Natural killer cell (primary cell): ENCODE measurements at places on chromosomes 6 and 20. TPM values are rescaled to one million over a fixed set of nuclear protein-coding genes. Genes with fewer than 3 reads are reported as not detected.

The GZF1 gene
- total RNA-seq, result 56.6 TPM

The CFAP61 gene
- 1.0 TPM for total RNA-seq

The TNXB gene
- total RNA-seq, result 13.5 TPM

The TRIM15 gene
- not detected for total RNA-seq
